ENCODE measurements at places on chromosomes 5 and 9. TPM values are rescaled to one million over a fixed set of nuclear protein-coding genes. Genes with fewer than 3 reads are reported as not detected.

SMIM33 gene
- total RNA-seq = not detected

DNA sequence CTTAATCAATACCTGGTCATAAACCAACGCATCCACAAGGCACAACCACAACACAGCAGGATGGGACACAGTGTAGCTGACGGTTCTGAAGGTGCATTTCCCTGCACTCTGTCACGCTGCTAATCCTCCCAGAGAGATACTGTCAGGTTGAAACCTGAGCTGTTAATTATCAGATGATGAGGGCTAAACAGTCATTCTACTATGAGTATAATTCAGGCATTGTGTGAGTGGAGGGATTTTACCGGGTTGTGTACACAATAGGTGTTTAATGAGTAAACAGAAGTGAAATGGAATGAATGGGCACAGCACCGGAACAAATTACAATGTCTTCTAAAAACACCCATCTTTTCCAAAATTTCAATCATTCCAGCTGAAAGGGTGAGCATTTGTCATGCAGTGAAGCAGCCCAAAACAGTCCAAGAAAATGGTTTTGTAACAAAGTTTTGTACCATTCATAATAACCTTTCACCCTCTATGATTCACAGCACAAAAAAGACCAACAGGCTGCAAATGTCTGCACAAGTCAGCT, 71.5 kb downstream of the ABCA1 start:
- DNase-seq = no peak

- peak; percentile 17 for DNase-seq
Measured at GRCh38 chr9:106920701-106921283, 57.8 kb downstream of the ZNF462 start.

GRCh38 chr5:80059354-80059980, 24.3 kb downstream of the THBS4 start:
- DNase-seq = no peak

HRCT1 gene
- total RNA-seq = not detected

- DNase-seq = no peak
Measured at GRCh38 chr5:164433106-164433870, 927.9 kb downstream of the MAT2B start.

DNA sequence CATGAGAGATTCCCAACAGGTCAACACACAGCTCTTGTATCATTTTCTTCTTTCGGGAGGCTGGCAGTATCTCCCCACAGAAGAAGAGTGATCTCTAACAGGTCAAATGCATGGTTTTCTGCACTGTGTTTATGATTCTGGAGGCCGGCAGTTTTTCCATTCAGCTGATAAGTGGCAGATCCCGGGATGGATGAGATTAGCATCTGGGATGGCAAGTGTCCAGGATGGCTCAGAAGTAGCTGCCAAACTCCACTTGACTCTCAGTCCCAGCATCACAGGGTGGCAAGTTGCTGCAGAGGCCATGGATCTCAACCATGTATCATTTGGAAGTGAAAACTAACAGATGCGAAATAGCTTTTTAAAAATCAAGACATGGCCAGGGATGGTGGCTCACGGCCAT, 97.8 kb upstream of the SLC44A1 start:
- DNase-seq = no peak

HEMGN gene
- 2.7 TPM for total RNA-seq

DNA sequence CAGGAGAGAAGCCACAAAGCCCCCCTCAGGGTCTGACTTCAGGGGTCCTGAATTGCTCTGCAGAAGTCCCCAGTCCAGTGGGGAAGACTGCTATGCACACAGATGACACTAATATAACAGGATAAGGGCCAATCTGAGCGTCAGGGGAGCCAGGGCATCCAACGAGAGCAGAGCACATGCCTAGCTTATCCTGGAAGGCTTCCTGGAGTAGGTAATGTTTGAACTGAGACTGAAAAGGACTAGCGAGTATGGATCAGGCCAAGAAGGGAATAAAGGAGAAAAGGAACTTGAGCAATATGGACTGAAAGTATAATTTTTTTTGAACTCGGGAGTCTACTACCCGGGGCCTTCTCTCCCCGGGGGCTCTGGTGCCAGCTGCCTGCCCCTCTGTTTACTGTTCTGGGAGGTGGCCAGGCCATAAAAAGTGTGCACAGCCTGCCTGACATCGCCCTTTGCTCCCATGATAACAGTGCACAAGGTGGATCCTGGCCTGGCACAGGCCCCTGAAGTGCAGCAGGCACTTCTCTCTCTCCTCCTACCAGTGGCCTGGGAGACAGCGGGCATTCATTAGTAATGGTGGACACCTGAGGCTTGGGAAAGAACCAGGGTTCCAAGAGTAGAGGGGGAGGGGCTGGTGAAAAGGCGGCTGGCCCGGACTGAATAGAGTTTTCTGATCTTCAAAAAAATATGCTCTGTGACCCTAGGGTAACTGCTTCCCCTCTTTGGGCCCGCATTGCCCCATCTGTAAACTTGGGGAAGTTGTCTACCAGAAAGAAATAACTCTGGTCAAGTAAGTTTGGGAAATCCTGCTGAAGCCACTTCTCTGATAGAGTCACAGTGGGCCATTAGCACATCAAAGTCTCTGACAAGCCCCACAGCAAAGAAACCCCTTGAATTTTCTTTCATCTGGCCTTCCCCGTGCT, 4.6 kb upstream of the SLC6A7 start:
- no peak for DNase-seq

C1QTNF3 gene
- 52.7 TPM for total RNA-seq

- DNase-seq = no peak
Measured at GRCh38 chr9:12778389-12778788, 3.6 kb downstream of the LURAP1L start.

FBXL7 gene
- 7.8 TPM for total RNA-seq

DNA sequence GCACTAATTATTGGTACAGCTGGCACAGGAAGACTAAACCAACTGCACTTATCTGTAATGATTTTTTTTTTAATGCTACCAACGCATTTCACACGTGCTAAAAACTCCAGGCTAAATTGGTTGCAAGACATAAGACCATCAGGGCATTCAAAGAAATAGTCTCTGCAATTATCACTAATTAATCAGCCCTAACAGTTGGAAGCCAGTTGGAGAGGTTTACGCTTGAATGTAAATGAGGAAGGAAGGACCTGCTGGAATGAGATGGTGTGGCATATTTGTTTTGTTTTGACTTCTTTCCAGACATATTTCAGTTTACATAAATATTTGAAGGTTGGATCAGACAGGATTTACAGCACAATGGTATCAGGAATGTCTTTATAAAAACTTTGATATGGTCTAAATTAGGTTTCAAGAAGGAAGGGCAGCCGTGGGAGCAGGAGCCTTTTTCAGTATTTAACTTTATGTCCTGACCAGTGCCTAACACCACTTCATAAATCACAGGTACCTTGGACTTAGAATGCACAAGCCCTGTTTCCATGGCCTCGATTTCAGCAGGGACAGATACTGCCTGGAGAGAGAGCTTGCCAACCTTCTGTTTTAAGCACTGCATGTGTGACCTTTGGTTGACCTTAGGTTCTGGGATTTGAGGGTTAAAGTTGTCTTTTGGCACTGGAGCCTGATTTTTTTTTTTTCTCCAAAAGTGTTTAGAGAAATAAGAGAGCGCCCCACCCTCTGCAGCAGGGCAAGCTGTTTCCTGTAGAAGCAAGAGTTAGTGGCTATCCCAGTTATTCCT, 199.8 kb upstream of the MAP3K1 start:
- DNase-seq = no peak

DNA sequence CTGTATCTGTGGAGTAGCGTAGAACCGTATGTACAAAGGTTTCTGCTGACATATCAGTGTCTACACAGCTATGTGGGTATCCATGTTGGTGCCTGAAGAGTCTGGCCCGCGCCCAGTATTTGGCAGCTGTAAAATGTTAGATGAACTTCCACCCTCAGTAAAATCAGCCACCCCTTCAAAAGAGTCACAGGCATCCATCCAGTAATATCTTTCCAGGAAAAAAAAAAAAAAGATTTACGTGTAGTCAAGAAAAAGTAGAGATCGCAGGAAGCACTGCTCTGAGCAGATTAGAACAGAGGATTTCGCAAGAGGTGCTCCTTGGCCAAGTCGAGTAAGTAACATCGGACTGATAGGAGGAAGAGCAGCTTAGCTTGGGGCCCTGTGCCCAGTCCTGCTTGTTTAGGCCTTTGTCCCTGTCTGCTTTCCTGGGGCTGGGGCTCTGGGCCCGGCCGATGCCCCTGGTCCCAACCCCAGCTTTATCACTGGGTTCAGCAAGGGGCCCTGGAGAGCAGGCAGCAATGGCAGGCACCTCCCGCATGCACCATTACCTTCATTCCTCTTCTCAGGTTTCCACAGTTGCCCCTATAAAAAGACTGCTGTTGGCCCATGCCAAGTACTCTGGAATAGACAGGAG, 21.2 kb downstream of the DAPK1 start:
- DNase-seq = no peak
